Psoas muscle (tissue), 8 donors: ENCODE measurements at places on chromosomes 4 and X.

- H3K36me3 ChIP-seq, result no peaks in the 10 kb centered on the region
- no peak overlapping the region for H3K27ac ChIP-seq
- H3K27me3 ChIP-seq, result no peaks in the 10 kb centered on the region
- H3K4me1 ChIP-seq, result no peaks in the 10 kb centered on the region
- H3K4me3 ChIP-seq, result no peak overlapping the region
- DNase-seq, result no peak
Observed at GRCh38 chr4:82998898-82999297, 11.7 kb downstream of the LIN54 start.

DNA sequence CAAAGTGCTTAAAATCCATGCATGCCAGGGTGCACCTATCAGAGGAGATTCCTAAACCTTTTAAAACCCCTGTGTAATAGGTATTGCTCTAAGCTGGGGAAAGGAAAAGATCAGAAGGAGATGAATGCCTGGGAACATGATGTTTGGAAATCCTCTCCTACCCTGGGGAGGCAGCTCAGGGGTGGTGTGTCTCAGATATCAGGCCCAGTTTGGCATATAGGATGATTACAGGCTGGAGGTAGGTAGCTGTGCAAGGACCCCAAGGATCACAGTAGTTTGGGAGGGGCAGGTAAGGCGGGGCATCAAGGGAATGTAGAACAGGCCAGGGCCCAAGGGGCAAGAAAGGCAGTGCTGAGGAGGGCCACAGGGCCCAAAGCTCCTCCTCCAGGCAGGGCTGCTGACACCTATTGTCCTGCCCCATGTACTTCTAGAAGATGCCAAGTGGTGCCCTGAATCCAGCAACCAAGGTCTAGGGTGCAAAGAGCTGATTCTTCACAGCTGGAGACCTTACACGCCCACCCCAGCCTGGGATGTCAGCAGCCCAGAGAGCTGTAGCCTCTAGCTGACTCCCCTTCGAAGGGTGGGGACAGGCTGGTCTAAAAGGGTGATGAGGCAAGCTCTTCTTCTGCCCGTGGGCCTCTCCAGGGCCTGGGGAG is 17.6 kb downstream of the SASH3 start:
- H3K36me3 ChIP-seq, result no peaks in the 10 kb centered on the region
- H3K27ac ChIP-seq, result no peak overlapping the region
- peaks cover 6% of the 10 kb centered on the region for H3K27me3 ChIP-seq
- DNase-seq, result no peak
- no peaks in the 10 kb centered on the region for H3K4me1 ChIP-seq
- H3K4me3 ChIP-seq, result no peak overlapping the region

GRCh38 chr4:71004281-71004851 is 10.9 kb downstream of the DCK start:
- no peaks in the 10 kb centered on the region for H3K4me1 ChIP-seq
- no peak overlapping the region for H3K27ac ChIP-seq
- no peak for DNase-seq

- H3K4me3 ChIP-seq, result no peak overlapping the region
- no peak for DNase-seq
- H3K27me3 ChIP-seq, result no peaks in the 10 kb centered on the region
- H3K27ac ChIP-seq, result no peak overlapping the region
- H3K36me3 ChIP-seq, result no peaks in the 10 kb centered on the region
Observed at GRCh38 chrX:129600981-129601424, 53.8 kb downstream of the APLN start.

- H3K36me3 ChIP-seq, result no peaks in the 10 kb centered on the region
- H3K4me3 ChIP-seq, result no peak overlapping the region
- no peaks in the 10 kb centered on the region for H3K4me1 ChIP-seq
- DNase-seq, result no peak
Observed at GRCh38 chr4:141899103-141899502, 262.7 kb downstream of the IL15 start.

DNA sequence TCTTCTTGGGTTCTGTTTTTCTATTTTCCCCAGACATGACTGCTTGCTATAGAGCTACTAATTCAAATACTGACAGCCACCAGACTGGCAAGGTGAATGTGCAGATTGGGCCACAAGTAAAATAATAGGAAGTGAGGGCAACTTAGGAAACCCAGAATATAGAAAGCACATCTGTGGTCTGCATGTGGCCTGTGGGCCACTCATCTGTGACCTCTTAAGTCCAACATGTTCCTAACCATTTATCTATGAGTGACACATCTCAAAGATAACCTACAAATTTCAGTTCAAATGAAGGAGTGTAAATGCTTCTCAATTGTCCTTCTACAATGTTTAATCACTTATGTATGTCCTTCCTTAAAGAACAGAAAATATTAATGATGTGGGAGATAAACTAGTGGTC is 128.9 kb downstream of the REELD1 start:
- H3K27me3 ChIP-seq, result no peaks in the 10 kb centered on the region
- H3K36me3 ChIP-seq, result no peaks in the 10 kb centered on the region
- no peak overlapping the region for H3K27ac ChIP-seq
- H3K4me3 ChIP-seq, result no peak overlapping the region

DNA sequence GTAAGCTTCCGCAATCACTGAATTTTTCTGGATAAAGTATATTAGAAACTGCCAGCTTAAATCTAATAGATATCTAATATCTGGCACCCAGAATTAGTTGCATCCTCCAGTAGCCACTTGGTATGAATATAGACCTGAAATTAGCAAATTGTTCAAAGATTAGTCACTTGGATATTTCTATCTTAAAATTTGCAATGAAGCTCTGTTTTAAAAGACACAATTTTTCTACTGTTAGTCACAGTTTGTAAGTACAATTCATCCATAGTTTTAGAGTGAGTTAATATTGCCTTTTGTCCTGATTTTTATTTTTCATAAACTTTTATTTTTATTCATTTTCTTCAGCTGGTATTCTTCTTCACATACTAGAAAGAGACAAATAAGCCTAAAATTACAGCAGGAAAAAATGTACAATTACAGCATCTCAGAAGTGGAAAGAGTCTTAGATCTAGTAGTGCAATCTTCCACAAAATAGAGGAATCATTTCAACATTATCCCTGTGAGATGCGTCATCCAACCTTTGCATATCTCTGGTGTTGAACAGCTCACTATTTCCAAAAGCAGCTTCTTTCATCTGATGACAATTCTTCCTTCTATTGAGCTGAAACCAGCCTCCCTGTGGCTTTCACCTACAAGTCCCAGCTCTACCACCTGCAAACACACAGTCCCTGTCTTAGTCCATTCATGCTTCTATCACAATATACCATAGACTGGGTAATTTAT is 190.0 kb upstream of the AR start:
- no peak overlapping the region for H3K27ac ChIP-seq
- no peaks in the 10 kb centered on the region for H3K36me3 ChIP-seq

DNA sequence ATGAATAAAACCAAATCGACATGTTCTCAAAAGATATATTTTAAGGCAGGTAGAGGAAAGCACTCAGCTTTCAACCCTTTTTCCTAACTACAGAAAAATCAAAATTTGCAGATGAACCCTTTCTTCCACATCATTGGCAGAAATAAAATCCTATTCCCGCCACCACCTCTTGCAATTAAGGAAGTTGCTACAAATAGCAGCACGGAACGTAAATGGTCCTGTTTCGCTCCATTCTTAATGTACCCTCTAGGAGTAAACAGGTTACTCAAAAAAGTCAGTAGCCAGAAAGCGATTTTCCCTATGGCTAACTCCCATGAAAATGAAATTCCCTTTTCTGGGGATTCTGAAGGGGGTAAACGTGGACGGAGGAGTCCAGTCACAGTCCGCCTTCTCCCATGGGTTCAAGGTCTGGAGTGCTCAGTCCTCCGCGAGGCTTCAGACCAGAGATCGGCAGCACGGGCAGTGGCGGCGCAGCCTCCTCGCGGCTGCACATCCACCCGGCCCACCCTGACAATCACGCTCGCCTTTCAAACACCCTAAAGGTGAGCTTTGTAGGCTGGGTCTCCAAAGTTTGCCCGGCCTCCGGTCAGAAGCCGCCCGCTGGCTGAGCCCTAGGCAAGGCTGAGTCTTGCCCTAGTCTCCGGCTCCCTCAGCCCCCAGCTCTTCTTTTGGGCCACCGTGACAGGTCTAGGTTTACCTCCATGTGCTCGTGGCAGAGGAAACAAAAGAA is 1.8 kb downstream of the ATP11C start:
- no peaks in the 10 kb centered on the region for H3K4me1 ChIP-seq
- peak overlapping the region; percentile 86 for H3K4me3 ChIP-seq
- no peak overlapping the region for H3K27ac ChIP-seq
- H3K36me3 ChIP-seq, result no peaks in the 10 kb centered on the region

DNA sequence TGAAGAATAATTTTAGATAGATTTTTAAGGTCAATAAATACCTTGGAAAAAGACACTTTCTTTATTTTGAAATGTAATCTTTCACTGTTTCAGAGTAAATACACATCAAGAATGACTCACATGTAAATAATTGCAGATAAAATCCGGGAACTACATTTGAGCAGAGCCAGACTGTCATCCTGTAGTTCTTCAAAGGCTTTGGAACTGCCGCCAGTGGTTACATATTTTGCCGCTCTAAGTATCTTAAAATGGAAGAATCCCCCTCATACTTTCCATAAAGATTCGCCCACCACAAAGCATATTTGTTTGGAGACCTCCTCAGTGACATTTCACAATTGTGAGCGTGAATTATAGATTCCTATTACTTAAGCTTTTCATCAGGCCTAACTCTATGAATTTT is 607.8 kb upstream of the ZFP42 start:
- no peak overlapping the region for H3K4me3 ChIP-seq
- no peak overlapping the region for H3K27ac ChIP-seq
- H3K36me3 ChIP-seq, result no peaks in the 10 kb centered on the region

DNA sequence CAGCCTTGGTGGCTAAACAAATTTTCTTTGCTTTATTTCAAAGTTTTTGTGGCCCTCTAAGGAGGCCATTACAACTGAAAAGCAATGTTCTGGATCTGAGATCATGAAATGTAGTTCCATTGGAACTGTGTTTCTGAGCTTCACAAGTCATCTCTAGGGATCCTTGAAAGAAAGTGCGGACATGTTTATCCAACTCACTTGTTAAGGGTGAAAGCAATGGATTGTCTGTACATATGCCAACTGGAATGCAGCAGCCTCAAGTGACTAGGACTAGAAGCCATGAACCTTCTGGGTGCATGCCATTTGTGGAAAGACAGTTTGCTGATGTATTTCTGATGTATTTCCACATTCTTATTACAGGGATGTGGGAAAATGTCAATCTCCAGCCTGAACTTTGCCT is 36.7 kb upstream of the KLHL13 start:
- peaks cover 2% of the 10 kb centered on the region for H3K27me3 ChIP-seq
- H3K4me1 ChIP-seq, result no peaks in the 10 kb centered on the region
- no peak overlapping the region for H3K4me3 ChIP-seq
- H3K36me3 ChIP-seq, result no peaks in the 10 kb centered on the region
- no peak for DNase-seq

GRCh38 chr4:95415346-95415771 is 133.4 kb downstream of the UNC5C start:
- no peak overlapping the region for H3K4me3 ChIP-seq
- H3K27ac ChIP-seq, result no peak overlapping the region
- H3K4me1 ChIP-seq, result no peaks in the 10 kb centered on the region
- no peaks in the 10 kb centered on the region for H3K36me3 ChIP-seq
- no peak for DNase-seq

- no peaks in the 10 kb centered on the region for H3K27me3 ChIP-seq
- DNase-seq, result no peak
- H3K36me3 ChIP-seq, result no peaks in the 10 kb centered on the region
- H3K27ac ChIP-seq, result peak overlapping the region; percentile 94
- H3K4me1 ChIP-seq, result peaks cover 25% of the 10 kb centered on the region
- peak overlapping the region; percentile 91 for H3K4me3 ChIP-seq
Observed at GRCh38 chr4:168480931-168481611, 779 bp upstream of the DDX60L start.

DNA sequence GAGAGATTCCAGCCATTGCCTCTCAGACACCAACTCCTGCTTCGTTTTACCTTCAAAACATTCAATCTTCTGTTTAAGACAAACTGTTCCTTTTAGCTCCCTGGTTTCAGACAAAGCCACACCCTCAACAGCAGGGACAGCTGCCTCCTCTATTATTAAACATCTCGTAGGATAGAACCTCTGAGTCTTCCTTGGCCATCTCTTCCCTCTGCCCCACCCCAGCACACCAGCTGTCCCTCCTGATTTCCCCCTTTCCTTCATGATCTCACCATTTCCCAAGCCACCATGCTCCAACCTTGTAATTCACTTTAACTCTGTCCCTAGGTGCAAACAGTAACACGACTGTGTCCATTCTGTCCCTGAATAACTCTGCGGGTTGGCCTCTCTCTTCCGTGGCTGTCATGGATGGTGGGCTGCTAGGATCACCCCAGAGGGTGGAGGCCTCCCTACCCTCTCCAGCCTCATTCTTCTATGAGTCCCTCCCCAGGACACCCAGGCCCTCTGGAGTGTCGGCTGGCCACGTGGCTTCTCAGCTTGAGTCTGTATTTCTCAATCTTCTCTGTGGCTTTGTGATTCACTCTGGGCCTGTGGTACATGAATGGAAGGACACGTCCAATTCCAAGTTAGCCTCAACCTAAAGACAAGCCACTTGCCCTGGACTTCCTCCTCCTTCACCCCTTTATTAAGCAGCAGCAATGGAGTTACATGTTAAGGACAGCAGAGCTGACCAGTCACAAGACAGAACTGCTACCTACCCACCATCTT is 349.9 kb downstream of the FBXW7 start:
- no peaks in the 10 kb centered on the region for H3K27me3 ChIP-seq
- H3K27ac ChIP-seq, result no peak overlapping the region
- no peaks in the 10 kb centered on the region for H3K36me3 ChIP-seq
- H3K4me1 ChIP-seq, result peaks cover 20% of the 10 kb centered on the region
- no peak overlapping the region for H3K4me3 ChIP-seq
- DNase-seq, result no peak

GRCh38 chr4:141246683-141247429 is 26.2 kb downstream of the ZNF330 start:
- H3K36me3 ChIP-seq, result no peaks in the 10 kb centered on the region
- H3K27ac ChIP-seq, result no peak overlapping the region
- no peaks in the 10 kb centered on the region for H3K4me1 ChIP-seq
- H3K4me3 ChIP-seq, result no peak overlapping the region
- no peak for DNase-seq
- H3K27me3 ChIP-seq, result no peaks in the 10 kb centered on the region

- H3K4me3 ChIP-seq, result no peak overlapping the region
- H3K27me3 ChIP-seq, result no peaks in the 10 kb centered on the region
- peaks cover 3% of the 10 kb centered on the region for H3K4me1 ChIP-seq
- no peaks in the 10 kb centered on the region for H3K36me3 ChIP-seq
Observed at GRCh38 chr4:128663325-128663724, 146.2 kb upstream of the JADE1 start.

DNA sequence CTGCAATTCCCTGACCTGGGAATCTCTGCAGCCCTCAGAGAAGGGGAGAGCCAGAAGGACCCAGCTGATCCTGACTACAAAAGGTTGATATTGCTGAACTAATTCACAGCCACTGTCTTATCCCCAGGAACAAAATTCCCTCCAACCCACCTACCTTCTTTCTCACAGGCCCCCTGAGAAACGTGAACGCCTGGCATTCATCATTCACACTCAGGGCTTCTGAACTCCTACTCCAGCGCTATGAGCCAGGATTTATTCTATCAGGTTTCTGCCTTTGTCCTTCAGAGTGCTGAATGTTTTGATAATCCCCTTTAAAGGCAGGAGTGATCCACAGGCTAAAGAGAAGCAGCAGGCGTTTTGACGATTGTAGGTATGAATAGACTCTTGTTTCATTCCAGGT is 76.5 kb downstream of the KCNIP4 start:
- no peaks in the 10 kb centered on the region for H3K27me3 ChIP-seq
- H3K4me3 ChIP-seq, result no peak overlapping the region
- no peaks in the 10 kb centered on the region for H3K4me1 ChIP-seq
- no peak for DNase-seq
- no peak overlapping the region for H3K27ac ChIP-seq
